Jurkat, Clone E6-1 (cell line): ENCODE measurements at places on chromosomes 5 and 9.

GRCh38 chr9:34375901-34376595 lies 650 bp downstream of the MYORG start:
- DNase-seq, result peak; percentile 34

DNA sequence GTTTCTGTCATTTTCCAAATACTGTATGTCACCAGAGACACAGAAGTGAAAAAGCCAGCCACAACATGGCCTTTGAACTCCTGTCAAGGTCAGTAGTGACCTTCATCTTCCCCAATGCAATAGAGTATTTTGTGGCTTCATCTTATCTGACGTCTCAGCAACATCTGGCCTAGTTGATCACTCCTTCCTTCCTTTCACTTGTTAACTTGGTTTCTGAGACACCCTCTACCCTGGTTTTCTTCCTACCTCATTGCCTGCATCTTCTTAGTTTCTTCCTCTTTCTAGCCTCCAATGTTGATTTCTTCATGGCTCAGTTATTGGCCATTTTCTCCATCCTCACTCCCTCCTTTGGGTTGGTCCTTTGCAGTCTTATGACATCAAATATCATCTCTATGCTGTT lies 36.3 kb downstream of the GLIS3 start:
- no peak for DNase-seq

- DNase-seq, result no peak
Observed at GRCh38 chr5:167638816-167639215, 652.6 kb upstream of the WWC1 start.

GRCh38 chr5:94802450-94802849 lies 184.0 kb downstream of the SLF1 start:
- no peak for DNase-seq

DNA sequence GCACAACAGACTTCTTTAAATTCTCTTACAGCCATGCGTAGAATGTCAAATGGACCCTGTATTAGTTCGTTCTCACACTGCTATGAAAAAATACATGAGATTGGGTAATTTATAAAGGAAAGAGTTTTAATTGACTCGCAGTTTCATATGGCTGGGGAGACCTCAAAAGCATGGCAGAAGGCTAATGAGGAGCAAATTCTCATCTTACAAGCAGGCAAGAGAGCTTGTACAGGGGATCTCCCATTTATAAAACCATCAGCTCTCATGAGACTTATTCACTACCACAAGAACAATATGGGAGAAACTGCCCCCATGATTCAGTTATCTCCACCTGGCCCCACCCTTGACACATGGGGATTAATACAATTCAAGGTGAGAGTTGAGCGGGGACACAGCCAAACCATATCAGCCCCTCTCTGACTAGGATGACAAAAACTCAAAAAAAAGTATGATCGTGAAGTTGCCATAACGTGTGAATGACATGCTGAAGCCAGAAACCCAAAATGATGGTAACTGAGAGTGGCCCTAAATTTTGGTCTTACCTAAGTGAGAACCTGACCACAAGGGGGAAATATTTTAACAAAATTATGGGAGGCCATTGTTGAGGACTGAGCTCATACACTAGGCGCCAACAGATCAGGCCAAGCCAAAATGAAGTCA lies 17.5 kb upstream of the TEX10 start:
- DNase-seq, result no peak

DNA sequence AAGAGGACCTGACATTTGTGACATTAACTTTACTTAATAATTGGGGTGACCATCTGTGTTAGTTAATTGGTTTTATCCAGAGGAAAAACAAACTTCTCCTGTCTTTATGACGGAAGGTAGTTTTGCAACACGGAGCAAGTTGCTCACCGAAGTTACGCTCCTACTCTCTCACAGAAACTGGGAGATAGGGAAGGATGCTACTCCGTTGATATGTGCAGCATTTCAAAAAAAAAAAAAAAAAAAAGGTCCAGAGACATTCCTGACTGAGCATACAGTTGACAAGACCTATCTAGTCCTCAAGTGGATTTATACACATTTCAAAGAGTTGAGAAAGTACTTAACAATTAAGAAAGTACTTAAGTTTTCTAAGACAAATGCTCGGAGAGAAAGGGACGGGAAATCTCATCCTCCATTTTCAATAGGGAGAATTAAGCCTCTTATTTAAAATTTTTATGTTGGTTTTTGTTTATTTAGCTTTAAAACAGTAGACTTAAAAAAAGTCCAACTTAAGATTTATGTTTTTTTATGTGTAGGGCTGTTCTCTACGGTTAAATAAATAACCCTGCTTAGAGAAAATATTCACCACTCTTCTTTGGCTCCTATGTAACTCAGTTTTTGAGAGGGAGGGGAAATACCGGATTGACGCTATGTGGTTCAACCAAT lies 455 bp upstream of the FER start:
- no peak for DNase-seq

- no peak for DNase-seq
Observed at GRCh38 chr9:130692321-130692720, 1.3 kb upstream of the EXOSC2 start.

GRCh38 chr5:104998169-104998568 lies 1435.6 kb upstream of the NUDT12 start:
- DNase-seq, result no peak

DNA sequence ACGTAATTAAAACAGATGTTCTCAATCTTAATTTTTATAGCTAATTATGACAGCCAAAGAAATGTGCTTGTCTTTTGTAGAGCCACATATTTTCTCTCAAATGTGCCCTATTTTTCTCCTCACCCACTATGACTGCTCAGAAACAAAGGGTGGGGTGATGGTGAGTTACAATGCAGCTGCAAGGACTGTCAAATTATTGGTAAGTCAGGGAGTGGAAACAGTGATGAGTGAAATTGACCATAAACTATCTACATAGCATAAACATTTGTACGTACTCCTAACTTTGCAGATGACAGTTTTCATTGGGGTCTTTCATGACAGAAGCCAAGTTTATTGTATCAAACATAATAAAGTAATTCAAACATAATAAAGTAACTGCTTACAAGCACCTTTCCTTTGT lies 215.9 kb downstream of the MCTP1 start:
- no peak for DNase-seq

DNA sequence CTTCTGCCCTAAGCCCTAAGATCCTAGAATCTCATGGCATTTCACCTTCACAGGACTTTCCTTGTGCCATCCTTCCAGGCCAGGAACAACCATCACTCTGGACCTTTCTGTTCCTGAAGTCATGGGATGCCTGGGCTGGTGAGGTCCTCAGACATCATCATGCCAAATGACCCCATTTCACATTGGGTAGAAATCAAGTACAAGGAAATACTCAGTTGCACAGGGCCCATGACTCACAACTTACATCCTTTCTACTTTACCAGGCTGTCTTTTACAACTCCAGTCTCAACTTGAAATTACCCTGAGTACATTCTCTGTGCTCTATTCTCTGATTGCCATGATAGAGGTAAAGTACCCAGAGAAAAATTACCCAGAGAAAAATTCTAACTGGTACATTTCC lies 167.1 kb downstream of the PIK3R1 start:
- no peak for DNase-seq

- no peak for DNase-seq
Observed at GRCh38 chr9:105994970-105995369, 300.6 kb downstream of the TMEM38B start.

DNA sequence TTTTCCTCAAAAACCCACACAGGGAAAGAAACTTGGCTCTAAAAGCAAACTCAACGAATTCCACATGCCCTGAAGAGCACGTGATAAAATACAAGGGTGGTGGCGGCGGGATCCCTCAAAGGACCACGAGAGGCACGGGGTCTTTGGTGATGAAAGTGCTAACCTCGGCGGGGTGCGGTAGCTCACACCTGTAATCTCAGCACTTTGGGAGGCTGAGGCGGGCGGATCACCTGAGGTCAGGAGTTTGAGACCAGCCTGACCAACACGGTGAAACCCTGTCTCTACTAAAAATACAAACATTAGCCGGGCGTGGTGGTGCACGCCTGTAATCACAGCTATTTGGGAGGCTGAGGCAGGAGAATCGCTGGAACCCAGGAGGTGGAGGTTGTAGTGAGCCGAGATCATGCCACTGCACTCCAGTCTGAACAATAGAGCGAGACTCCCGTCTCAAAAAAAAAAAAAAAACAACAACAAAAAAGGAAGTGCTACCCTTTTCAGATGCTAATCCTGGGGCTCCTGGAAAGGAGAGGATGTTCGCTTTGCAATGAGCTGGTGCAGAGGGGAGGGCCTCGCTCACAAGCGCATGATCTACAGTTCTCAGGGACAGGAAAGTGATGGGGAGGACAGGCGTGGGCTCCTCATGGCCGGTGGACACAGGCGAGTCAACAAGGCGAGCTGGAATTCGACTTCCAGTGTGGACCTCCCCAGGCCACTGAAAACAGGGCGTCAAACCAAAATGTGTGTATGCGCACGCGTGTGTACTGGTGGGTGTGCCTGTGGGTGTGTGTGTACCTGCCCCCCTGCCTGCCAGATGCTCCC lies 54.1 kb downstream of the USP20 start:
- no peak for DNase-seq

DNA sequence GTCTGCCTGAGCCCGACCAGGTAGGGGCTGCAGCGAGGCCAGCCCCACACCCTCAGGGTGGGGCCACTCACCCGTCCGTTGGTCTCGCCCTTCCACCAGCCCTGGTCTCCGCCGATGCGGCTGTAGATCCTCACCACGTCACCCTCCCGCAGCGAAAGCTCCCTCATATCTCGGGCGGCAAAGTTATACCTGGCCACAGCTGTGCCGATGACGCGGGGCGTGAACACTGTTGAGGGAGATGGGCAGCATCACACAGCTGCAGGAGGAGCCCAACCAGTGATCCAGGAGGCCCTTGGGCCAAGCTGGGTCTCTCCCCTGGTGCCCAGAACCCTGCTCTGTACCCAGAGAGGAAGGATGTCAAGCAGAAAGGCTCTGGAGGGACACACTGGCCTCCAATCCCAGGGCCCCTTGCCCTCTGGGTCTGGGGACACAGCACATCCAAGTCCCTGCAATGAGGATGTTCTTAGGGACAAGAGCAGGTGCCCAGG lies 30.3 kb upstream of the SARDH start:
- DNase-seq, result no peak

DNA sequence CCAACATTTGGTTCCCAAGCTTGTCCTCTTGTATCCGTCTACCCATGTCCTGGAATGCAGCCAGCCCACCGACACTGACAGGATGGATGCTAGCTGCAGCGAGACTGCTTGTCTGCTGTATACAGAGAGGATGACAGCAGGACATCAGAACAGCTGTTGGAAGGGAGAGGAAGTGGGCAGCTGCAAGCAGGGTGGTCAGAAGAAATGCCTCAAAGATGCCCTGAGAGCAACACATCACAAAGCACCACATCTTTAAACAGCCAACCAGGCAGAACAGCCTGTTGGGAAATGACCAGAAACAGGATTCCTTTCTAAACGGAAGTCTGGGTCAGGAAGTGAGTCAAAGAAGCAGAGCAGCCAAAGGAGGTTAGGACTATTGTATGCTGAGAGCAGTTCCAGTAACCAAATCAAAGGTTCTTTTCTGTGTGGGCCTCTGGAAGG lies 219.1 kb downstream of the NDUFS4 start:
- no peak for DNase-seq

- DNase-seq, result peak; percentile 47
Observed at GRCh38 chr5:62354028-62354874, 48.2 kb downstream of the KIF2A start.

DNA sequence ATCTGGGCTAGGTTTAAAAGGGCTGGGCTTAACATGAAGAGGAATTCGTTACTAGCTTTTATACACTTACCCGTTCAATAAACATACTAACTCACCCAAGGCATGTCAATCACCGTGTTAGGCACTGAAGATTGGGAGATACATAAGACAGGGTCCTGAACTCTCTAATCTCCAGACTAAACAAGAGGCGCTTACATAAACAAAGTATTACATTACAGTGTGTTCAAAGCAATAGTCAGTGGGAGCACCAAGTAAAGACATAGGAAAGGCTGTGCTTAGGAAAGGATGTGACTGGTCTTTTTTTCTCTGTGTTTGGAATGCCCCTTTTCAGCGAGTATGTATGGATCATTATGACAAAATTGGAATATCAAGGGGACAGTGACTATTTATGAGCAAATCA lies 203.6 kb upstream of the ADRA1B start:
- DNase-seq, result no peak

GRCh38 chr5:138330813-138331448 lies 673 bp downstream of the CDC25C start:
- DNase-seq, result no peak

DNA sequence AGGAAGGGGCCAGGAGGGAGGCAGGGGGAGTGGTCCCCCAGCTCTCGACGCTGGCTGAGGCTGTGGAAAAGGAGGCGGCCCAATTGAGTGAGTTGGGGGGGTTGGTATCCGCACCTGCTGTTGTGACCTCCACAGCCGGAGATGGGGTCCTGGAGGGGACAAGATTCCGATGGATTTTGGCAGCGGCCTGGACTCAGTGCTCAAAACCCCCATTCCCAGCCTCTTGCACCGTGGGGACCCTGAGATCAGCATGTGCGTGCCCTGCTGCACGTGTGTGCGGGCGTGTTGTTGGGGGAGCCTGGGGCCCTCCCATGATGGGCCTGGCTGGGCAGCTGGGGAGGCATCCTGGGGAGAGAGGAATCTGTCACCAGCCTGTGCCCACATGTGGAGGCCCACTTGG lies 15.0 kb downstream of the CNTFR start:
- DNase-seq, result no peak

- DNase-seq, result no peak
Observed at GRCh38 chr9:81801190-81801589, 111.8 kb upstream of the TLE1 start.

GRCh38 chr5:92518318-92518904 lies 1062.6 kb downstream of the NR2F1-AS1 start:
- DNase-seq, result peak; percentile 29

DNA sequence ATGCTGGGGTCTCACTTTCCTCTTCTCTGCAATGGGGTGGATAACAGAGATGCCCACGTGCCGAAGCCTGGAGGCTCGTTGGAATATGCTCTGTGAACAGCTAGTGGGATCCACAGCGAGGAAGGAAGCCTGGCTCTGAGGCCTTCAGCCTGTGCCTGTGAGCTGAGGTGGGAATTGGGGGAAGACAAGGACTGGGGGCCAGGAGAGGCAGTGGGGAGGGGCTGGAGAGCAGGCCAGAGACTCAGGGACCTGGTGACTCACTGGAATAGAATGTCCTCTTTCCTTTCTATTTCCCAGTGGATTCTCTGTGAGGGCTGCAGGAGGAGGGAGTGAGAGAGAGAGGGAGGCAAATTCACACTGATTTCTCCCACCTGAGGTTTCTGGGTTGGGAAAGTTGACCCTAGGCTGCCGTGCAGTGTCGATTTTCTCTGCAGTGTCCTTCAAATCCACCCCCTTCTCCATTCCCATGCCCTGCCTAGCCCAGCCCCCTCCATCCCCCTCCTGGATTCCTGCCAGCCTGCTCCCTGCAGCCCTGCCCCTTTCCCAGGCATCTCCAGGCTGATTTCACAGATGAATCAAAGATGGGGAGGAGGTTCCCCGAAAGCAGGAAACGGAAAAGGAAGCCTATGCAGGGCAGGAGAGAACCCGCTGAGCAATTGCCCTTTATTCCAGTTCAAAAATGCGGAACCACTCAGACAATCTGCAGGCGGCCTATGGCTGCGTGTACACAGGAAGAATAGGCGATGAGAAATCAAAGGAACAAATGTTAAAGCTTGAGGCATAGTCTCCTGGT lies 1.4 kb upstream of the SPAAR start:
- DNase-seq, result no peak

- DNase-seq, result no peak
Observed at GRCh38 chr5:18220631-18221030, 586.4 kb downstream of the TAF11L14 start.
